ENCODE measurements at places on chromosomes 3 and 15. TPM values are rescaled to one million over a fixed set of nuclear protein-coding genes. Genes with fewer than 3 reads are reported as not detected.

FNDC3B gene
- 139 TPM for total RNA-seq

- no peak for DNase-seq
These were observed 39.3 kb upstream of the CEMIP start for GRCh38 chr15:80739919-80740318.

TMEM266 gene
- not detected for total RNA-seq

DNA sequence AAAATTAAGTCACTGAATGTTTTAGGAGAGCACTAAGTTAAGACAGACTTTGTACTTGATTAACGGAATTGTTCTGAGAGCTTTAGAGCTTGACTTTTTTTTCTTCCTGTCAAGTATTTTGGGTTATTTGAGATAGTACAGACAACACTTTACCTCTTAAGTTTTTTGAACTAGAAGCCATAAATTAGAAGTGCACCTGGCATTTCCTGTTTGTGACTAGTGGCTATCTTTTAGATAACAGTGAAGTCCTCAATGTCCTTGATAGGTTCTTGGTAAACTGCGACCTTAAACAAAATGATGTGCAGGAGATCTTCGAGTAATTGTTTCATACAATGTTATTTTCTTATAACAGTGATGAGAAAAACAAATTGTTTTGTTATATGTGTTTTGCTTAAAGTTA is 213.9 kb downstream of the TP63 start:
- DNase-seq = no peak

- no peak for DNase-seq
These were observed 79.0 kb upstream of the C3orf49 start for GRCh38 chr3:63740116-63740515.

- DNase-seq = no peak
These were observed 181.5 kb upstream of the ICE2 start for GRCh38 chr15:60660290-60661051.

DET1 gene
- total RNA-seq = 6.2 TPM

- DNase-seq = peak; percentile 76
These were observed 3.4 kb downstream of the AMOTL2 start for GRCh38 chr3:134370611-134371531.

Measured in cardiac septum (tissue), 1 donor.